Inflammatory macrophage (primary cell): ENCODE measurements at places on chromosomes 16 and 17.

GRCh38 chr17:10119203-10120108, 79.0 kb downstream of the GAS7 start:
- DNase-seq: peak; percentile 44

- no peak for DNase-seq
Measured at GRCh38 chr17:75779987-75780889, 4.4 kb upstream of the UNK start.

- no peak for DNase-seq
Measured at GRCh38 chr17:26962255-26963162, 331.4 kb upstream of the WSB1 start.

DNA sequence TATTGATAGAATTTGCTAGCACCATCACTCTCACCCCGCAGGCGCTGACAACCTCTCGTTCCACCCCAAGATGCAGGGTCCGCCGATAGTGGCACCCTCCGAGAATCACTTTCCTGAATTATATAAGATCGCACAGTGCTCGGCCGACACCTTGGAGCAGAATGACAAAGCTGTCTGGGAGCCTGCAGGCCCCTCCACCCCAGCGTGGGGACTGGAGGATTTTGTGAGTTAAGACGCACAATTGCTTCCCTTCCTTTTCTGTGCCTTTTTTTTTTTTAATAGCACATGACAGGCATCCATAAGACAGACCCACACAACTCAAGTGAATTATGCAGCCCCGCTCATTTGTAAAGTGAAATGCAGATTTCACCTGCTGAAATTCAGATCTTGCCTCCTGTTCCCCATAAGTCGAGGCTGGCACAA, 155.3 kb downstream of the C16orf78 start:
- no peak for DNase-seq

DNA sequence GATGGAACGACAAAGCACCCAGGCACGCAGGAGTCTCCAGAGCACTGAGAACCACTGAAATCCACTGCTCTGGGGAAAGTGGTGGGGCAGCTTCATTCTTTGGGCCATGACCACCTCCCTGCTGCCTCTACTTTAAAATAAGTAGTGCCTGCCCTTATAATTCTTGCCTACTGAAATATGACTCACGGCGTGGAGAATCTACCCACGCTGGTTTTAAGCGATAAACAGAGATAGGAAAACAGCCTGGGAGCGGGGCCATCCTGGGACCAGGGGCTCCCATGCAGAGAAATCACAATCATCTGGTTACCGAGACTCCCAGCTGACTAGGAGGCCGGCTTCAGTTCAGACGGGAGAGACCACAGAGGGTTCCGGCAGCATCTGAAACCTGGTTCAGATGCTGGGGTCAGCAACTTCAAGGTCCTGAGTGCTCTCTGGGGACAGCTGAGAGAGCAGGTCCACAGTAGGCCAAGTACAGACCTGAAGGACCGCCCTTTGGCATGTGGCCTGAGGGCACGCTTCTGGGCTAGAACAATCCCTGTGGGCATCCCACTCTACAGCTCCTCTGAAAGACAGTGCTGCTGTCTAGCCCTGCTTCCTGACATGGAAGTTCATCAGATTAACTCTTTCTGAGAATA, 8.6 kb upstream of the DHRS13 start:
- no peak for DNase-seq

DNA sequence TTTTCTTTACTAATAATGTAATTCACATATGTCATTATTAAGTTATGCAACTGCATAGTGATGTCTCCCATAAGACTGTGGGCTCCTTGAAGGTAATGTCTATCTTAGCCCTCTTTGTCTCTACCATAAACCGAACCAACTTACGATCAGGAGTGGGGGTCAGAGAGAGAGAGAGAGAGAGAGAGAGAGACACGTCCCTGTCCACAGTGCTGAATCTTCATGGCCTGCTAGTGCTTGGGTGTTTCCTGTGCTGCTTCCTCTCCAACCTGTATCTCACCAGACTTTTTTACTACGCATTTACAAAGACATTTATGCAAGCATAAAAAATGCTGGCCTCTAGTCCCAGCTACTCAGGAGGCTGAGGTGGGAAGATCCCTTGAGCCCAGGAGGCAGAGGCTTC, 52.2 kb upstream of the HAPSTR1 start:
- no peak for DNase-seq

DNA sequence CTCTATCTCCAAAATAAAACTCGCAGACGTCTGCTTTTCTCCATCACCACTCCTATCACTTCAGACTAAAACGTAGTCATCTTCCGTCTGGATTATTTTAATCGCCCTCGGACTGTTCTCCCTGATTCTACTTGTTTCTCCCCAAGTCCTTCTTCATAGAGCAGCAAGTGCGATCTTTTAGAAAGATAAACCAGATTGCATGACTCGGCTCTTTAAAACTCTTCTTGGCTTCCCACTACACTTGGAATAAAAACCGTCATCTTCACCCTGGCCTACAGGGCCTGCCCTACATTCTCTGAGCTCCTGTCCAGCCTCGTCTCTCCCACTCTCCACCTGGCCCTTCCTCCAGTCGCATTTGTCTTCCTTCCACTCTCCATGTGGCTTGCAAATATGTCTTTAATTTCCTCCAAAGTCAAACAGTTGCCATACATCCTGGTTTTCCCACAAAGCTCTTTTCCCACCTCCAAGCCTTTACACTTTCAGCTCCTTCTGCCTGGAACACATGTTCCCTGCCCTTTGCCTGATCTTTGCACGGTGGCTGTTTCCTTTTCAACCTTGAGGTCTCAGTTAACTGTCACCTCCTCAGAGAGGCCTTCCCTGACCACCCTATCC, 70.5 kb upstream of the DHX40 start:
- no peak for DNase-seq

GRCh38 chr17:17004251-17004996, 32.5 kb upstream of the TNFRSF13B start:
- no peak for DNase-seq

DNA sequence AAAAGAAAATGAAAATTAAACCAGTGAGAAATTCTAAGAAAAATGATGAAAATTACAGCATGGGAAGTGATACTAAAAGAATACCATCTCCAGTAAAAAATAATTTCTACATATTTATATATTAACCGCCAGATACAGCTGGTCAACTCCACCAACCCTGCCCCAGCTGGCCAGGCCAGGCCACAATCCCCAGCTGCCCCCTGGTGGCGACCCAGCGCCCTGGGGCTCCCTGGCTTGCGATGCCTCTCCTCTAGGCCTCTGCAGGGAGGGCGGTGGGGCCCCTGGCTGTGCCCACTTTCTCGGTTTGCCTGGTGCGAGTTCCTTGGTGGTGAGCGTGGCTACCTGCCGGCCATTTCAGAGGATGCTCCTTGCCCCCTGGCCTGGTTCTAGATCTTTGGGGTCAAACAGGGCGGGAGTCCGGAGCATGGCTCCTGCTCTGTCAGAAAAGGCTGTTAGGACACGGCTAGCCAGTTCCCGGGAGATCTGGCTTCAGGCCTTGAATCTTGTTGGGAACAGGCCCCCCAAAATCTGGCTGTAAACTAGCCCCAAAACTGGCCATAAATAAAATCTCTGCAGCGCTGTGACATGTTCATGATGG, 14.5 kb downstream of the GLIS2 start:
- DNase-seq: peak; percentile 82

- DNase-seq: peak; percentile 40
Measured at GRCh38 chr16:24729951-24730815, 732 bp downstream of the TNRC6A start.

DNA sequence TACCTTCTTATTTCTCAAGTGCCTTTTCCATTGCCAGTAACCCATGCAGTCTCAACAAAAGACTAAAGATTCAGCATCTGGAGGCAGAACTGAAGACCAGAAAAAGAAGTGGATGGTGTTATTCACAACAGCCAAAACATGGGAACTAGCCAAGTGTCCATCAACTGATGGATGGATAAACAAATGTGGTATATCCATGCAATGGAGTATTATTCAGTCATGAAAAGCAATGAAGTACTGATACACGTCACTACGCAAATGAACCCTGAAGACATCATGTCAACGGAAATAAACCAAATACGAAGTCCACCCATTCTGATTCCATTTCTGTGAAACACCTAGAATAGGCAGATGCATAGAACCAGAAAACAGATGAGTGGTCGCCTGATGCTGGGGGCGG, 25.6 kb downstream of the GAS7 start:
- DNase-seq: no peak

DNA sequence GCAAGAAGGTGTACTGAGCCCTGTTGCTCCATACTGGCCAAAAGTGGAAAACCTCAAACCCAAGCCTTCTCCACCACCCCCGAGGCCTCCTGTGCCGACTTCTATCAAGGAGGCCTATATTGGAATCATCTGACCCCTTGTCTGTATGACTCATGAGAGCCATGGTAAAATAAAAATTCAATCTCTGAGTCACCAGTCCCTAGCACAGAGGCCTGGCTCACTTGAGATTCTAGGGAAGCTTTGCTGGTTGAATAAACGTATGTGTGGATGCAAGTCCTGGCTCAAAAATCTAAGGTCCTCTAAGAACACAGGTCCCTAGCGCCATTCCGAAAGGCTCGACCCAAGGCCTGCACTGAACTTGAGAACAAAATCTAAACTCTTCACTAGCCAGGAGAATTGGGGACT, 15.0 kb downstream of the NSMCE1 start:
- peak; percentile 88 for DNase-seq

DNA sequence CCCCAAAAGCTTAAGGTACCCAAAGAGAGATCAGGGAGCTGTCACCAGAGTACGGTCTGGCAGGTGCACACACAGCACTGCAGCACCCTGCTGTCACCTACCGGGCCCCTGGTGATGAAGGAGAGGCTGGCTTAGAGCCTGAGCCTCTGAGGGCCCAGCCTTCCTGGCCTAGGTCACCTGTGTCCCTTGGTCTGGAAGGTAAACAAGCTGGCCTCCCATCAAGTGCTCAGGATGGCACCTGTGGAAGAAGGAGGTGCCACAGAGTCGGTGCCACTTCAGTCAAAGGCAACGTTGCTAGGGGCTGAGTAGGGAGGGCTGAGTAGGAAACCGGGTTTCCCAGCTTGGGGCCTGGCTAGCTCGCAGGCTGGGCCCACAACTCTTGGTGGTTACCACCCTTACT, 70.7 kb downstream of the COG7 start:
- DNase-seq: no peak

DNA sequence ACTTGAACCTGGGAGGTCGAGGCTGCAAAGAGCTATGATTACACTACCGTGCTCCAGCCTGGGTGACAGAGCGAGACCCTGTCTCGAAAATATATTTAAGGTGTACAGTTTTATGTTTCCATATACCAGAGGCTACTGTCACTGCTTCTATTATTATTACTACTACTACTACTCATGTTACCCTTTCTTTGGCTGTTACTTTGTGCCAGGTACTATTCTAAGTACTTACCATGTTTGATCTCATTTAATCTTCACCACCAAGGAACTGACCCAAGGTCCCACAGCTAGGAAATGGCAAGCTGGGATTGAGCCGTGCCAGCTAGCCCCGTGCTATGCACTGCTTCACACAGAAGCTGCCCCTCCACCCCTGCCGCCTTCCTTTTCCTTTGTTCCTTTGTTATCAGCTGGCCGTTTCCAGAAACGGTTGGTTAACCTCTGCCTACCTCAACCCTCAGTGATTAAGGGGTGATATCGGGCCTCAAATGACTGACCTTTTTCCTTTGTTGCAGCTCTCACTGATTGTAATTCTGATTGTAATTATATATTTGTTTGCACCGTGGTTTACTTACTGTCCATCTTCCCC, 78.4 kb downstream of the ABCC1 start:
- no peak for DNase-seq

DNA sequence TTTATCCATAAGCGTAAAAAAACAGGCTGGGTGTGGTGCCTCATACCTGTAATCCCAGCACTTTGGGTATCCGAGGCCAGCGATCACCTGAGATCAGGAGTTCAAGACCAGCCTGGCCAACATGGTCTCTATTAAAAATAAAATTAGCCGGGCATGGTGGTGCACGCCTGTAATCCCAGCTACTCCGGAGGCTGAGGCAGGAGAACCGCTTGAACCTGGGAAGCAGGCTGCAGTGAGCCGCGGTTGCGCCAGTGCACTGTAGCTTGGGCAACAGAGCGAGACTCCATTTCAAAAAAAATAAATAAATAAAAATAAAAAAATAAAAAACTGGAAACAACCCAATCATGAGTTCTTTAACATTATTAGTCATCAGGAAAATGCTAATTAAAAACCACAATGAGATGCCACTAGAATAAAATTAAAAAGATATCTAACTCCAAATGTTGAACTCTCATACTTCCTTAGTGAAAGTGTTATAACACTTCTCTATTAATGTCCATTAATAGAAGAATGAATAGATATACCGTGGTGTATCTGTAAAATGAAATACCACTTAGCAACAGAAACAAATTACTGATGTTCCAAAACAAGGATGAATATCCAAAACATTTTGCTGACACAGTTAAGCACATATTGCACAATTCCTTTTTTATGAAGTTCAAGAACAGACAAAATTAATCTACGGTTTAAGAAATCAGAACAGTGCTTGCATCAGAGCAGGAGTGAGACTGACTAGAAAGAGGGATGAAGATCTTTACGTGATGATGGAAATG, 13.1 kb downstream of the MPHOSPH6 start:
- no peak for DNase-seq

GRCh38 chr17:60170835-60171752, 21.3 kb downstream of the CA4 start:
- DNase-seq: no peak

- DNase-seq: no peak
Measured at GRCh38 chr17:15885770-15886169, 59.2 kb upstream of the ADORA2B start.

GRCh38 chr17:54085020-54085419, 262.3 kb downstream of the KIF2B start:
- no peak for DNase-seq

- no peak for DNase-seq
Measured at GRCh38 chr16:69451166-69451565, 26.7 kb downstream of the CYB5B start.

GRCh38 chr17:81941484-81942166, 4.5 kb upstream of the PYCR1 start:
- no peak for DNase-seq

GRCh38 chr17:82152114-82152513, 54.1 kb upstream of the FASN start:
- no peak for DNase-seq

- no peak for DNase-seq
Measured at GRCh38 chr17:58004060-58004459, 3.0 kb downstream of the SRSF1 start.

DNA sequence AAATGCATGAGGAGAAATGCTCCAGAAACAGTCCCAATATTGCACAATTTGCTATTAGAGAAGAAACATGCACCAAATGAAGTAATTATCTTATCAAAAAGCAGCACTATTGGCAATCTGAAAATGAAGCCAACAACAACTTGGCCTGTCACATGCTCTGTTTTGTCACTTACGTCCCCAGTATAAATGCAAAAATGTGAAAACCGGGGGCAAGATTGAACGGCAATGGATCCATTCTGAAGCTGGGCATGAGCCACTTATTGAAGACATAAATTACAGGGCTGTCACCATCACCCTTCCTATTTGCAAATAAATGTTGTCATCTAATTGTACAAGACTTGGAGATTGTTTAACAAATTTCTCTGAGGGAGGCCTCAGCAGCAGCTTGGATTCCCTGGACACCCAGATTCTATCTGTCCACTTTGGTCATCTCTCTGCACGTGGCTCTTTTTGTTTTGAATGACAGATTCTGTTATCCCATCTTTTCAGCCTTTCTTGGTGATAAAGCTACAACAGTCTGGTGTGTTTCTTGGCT, 180.2 kb upstream of the CDH5 start:
- no peak for DNase-seq

- DNase-seq: no peak
Measured at GRCh38 chr17:40309031-40309948, at the start of gene RARA. TSS of gene RARA (plus strand) at chr17:40309180. CDS start at chr17:40331219, 22,039 bp downstream.
